ENCODE measurements at places on chromosomes 16 and 17.

DNA sequence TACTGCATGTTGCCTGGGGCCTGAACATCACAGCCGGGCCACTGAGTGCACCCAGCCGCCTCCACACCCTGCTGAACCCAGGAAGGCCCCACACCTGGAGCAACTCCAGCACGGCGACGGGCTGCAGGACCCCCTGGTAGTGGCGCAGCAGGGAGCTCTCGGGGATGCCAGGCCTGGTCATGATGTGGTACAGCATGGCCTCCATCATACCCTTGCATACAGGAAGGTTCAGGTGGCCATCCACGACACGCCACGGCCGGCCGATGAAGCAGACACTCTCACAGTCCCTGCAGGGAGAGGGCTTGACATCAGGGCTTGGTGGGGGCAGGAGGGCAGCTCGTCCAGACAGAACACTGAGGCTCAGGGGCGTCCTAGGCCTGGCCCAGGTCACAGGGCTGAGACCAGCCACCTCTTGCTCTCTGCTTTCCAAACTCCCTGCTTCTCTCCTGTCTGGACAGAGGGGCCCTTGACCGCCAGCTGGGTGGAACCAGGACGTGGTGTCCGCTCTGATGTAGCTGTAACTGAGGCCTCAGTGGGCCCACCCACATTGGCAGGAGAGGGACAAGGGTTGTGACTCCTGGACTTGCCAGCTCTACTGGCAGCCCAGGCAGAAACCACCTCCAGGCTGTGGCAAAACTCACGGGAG lies 60.3 kb downstream of the IL21R start:
- DNase-seq: no peak

DNA sequence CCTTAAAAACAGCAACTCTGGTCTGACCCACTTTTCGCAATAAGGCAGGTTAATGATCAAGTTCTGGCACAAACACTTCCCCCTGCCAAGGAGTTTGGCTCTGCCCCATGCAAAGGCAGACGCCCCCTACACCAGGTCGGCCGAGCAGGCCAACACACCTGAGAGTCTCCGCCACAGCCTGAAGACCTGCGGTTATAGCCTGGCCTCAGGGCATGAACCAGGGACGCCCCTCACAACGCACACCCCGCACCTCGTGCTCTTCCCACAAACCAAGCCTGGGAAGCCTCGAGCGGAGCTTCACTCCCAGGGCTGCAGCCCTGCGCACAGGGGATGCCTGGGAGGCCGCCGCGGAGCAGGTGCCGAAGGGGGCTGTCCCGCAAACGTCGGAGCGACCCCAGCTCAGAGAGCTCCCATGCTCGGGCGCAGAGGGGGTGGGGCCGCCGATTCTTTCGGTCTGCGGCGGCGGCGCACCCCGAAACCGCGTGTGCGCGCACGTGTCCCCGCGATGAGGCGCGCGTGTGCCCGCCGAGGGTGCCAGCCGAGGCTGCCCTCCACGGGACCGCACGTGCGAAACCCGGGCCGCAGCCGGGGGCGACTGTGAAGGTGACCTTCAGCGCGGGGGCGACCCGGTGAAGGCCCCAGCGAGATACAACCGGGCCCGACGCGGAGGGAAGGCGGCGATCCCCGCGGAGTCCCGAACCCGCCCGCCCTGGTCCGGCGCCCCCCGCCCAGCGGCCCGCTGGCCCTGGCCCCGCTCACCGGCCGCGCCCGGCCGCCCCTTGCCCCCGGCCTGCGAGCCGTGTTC lies 559 bp downstream of the CLUH start:
- peak; percentile 47 for DNase-seq

- peak; percentile 75 for DNase-seq
These were observed 44.3 kb downstream of the SOCS3 start for GRCh38 chr17:78315355-78316114.

DNA sequence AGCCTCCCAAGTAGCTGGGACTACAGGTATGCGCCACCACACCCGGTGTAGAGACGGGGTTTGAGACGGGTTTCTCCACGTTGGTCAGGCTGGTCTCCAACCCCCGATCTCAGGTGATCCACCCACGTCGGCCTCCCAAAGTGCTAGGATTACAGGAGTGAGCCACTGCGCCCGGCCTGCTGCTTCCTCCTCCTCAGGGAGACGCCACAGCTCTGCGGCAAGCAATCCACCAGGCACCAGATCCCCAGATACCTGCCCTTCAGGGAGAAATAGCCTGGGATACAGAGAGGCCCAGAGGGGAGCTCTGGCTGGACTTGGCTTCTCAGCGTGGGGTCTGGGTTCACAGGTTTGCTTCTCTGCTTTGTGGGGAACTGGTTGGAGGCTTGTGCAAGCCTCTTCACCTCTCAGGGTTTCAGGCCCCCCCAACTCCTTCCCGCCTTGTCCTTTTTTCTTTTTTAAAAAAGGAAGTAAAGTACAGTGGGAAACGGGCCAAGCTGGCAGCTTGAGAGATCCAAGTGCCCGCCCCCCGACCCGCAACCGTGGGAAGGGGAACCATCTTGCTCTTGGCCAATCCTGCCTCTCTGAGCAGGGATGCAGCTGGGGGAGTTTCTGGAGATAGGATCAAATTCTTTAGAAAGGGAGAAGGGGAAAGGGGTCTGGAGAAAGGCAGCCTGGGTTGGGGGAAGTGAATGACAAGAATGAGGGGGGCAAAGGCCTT lies 2.6 kb upstream of the SPHK1 start:
- DNase-seq: peak; percentile 68

- no peak for DNase-seq
These were observed 69.0 kb downstream of the MRM3 start for GRCh38 chr17:850851-851763.

DNA sequence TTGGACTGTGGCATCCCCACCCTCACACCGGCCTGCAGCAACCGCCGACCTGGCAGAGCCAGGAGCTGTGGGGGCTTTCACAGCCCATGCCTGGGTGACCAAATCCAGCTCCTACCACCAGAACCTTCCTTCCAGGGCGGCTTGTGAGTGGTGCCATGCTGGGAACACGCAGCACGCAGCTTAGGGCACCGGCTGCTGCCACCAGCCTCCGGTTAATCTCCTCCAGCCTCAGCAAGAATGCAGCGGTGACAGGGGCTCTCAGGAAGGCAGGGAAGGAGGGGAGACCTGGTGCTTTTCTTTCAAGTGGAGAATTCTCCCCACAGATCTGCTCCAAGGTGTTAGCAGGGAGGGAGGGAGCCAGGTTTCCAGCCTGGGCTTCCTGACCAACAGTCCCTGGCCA lies 32.3 kb upstream of the ANKRD40CL start:
- DNase-seq: no peak

DNA sequence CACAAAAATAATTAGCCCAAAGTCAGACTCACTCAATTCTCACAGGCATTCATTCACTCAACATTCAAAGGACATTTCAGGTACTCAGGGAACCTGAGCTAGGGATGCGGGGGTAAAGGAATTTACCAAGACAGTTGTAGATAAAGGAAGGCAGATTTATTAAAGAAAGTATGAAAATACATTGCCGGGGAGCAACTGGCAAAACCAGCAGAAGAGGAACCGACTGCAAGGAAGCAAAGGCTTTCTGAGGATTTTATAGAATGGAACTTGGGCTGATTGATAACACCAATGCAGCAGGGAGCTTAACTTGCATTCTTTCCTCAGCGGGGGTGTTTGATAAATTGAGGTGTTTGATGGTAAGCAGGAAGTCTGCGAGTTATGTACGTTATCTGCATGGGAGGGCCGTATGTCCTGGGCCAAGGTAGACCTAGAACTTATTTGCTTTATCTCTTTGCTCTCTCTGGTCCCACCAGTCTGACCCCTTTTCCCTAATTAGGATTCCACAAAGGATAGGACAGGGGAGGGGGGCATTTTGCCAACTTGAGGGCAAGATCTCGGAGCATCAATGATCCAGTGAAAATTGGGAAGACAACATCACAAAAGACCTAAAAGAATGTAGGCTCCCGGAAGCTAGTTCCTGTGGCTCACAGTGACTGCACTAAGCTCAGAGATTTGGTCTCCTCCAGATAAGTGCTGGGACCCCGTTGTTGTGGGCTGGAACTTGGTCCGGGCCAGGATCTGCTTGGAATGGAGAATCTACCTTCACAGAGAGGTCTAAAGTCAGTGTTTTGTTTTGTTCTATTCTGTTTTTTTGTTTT lies 5.8 kb upstream of the MT3 start:
- no peak for DNase-seq

- DNase-seq: no peak
These were observed 17.4 kb downstream of the CYB5D2 start for GRCh38 chr17:4160294-4160859.

GRCh38 chr16:65782611-65783600 lies 583.6 kb upstream of the CDH5 start:
- no peak for DNase-seq

DNA sequence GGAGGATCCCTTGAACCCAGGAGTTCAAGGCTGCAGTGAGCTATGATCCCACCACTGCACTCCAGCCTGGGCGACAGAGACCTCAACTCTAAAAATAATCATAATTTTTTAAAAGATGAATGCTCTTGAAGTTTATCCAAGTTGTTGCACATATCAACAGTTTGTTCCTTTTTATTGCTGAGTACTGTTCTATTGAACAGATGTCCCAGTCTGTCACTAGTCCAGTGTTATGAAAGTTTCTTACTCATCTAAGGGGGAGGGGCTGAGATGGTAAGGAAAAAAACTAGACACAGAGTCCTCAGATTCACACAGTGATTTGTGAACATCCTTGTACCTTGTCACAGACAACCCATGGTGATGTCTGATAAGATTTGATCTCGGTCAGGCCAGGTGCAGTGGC lies 3.9 kb downstream of the ACAP1 start:
- peak; percentile 62 for DNase-seq

DNA sequence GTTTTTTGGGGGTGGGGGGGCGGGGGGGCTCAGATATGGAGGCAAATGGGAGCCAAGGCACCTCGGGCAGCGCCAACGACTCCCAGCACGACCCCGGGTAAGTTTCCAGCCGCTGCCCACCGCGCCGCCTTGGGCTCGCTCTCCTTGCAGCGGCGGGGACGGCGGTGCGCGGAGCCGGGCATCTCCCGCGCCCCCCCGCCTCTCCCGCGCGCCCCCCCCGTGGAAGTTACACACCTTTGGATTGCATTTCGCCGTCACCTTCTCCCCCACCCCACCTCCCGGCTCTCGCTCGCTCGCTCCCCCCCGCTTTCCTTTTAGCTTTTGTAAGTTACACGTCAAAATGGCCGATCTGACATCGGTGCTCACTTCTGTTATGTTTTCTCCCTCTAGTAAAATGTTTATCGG lies 387 bp downstream of the MSI2 start:
- no peak for DNase-seq

GRCh38 chr16:68257906-68258800 lies 6.2 kb upstream of the SLC7A6 start:
- peak; percentile 83 for DNase-seq

- no peak for DNase-seq
These were observed 66.6 kb upstream of the AXIN2 start for GRCh38 chr17:65627891-65628643.

GRCh38 chr16:76222853-76223252 lies 54.3 kb upstream of the CNTNAP4 start:
- DNase-seq: no peak

DNA sequence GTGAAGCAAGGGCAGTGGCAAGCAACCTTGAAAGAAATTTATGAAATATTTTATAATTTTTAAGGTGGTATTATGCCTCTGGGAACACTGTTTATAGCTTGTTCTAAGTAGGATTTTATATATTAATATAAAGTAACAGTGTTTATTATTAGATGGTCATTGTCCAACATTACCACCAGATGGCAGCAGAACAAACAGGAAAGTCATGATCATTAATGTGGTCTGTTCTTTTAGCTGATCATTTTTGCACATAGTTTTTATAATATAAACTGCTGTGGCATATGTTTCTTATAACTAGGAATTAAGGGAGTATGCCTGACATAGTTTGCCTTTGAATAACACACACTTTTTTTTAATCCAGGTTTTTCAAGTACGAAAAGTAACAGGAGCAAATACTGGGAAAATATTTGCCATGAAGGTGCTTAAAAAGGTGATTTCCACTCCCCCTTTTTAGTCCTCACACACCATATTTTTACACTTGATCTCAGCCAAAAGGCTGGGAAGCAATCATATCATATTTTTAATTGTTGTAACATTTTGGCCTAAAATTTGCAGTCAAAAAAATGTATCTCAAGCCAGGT lies 21.4 kb downstream of the RPS6KB1 start:
- DNase-seq: peak; percentile 56

- no peak for DNase-seq
These were observed 13.0 kb upstream of the DPEP1 start for GRCh38 chr16:89600427-89600826.

- DNase-seq: no peak
These were observed 2.5 kb downstream of the CARHSP1 start for GRCh38 chr16:8866118-8866883.

- peak; percentile 64 for DNase-seq
These were observed 8.2 kb upstream of the CIITA start for GRCh38 chr16:10868596-10869469.

GRCh38 chr17:35372846-35373533 lies 431 bp downstream of the SLFN11 start:
- DNase-seq: peak; percentile 28

- no peak for DNase-seq
These were observed 457.9 kb downstream of the SLC39A11 start for GRCh38 chr17:72634621-72635020.

GRCh38 chr16:55988013-55988412 lies 112.8 kb upstream of the CES5A start:
- DNase-seq: no peak

DNA sequence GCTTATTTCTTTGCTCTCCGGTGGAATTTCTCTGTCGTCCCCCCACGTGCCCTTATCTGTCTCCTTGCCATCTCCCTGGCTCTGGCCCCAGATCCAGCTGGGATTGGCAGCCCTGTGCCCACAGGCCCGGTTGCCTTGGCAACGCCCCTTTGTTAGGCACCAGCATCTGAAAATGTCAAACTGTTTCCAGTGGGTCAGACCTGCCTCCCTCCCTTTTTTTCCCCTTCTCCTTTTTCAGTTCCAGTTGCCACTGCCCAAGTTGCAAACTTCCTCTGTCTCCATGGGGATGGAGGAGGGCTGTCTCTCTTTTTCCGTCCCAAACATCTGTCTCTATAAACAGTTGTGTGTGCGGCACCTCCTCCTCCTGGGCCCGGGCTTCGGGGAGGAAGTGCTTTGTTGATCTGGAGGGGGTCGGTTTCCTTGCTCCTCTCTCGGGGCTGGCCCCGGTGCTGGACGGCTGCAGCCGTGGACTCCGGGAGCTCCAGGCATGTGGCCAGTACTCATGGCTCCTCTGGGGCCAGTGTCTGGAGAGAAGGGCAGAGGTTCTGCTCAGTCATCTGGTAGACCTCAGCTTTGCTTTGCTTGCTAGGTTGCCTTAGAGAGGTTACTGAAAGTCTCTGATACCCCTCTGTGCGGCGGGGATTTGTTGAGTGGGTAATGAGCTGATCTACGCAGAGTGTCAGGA lies 35.3 kb downstream of the SOCS3 start:
- DNase-seq: peak; percentile 89

DNA sequence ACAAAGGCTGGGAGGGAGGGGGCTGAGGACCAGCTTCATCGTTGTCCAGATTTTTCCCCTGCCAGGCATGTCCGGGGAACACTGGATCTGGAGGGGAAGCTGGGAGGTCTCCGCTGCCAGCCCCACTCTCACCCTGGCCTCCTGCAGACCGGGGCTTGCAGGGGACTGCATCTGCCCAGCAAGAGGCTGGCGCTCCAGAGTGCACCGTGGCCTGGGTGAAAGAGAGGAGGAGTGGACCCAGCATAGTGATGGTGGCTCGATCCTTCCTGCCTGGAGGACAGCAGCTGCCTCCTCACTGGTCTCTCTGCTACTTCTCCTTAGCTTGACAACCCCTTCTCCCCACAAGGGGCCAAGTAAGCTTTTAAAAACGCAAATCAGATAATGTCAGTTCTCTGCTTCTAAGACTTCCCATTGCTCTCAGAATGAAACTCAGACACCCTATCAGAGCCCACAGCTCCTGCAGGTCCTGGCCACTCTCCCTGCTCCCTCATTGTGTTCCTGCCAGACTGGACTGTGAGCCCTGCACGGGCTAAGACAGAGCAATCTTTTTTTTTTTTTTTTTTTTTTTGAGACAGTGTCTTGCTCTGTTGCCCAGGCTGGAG lies 15.0 kb downstream of the CPNE2 start:
- DNase-seq: no peak

Measured in inflammatory macrophage treated with lipopolysaccharide for 4 hours (primary cell).